ENCODE measurements at places on chromosomes 6 and 20.

DNA sequence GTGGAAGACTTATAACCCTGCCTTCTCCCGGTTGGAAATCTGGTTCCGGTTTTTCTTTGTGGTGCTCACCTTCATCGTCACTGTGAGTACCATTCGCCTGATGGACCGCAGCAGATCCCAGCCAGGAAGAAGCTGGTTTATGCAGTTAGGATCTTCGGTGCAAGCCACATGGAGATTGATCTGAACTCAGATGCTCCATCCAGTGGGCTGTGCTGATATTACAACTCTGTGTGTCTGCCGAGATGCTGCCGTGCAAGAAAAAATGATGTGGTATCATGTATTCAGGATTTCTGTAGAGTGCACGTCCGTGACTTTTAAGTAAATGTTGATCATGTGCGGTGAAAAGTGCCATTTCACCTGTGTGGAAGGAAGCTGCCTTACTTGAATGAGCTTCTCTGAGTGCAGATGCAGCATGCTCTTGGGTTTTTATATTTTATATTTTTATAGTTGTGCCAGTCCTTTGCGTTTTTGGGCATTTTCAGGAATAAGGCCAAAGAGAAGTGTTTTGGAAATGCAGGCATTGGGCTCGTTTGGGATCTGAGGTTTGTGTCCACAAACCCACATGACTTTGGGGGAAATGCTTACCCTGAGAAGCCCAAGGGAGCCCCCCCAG, 39.2 kb downstream of the DYNLT1 start:
- DNase-seq = peak; percentile 74

DNA sequence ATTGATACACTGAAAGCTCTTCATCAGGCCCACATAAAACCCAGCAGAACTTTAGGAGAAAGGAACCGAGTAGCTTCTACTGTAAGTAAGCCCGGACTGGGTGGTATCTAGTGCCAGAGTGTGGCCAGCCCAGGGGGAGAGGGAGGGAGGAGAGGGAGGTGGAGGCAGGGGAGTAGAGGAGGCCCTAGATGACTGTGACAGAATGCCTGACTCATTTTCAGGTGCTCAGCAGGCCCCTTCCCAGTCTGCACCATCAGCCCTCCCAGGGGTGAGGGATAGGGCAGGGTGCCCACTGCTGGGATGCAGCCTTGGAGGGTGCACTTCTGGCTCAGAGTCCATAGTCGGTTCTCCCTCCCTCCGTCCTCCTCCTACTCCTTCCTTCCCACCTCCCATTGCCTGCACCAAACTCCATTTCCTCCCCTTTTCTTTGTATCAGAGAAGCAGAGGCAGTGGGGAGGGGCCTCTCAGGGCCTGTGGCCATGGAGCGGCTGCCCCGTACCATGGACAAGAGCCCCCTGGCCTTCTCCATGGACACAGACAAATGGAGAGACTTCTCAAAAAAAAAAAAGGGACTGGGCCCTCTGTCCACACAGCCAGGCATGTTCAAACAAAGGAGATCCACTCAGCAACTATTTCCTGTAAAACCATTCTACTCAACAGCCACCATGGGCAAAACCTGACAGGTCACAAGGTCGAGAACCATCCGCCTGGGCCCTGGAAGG, 184.9 kb upstream of the SNX9 start:
- DNase-seq = no peak

GRCh38 chr6:97668716-97669115, 385.7 kb upstream of the MMS22L start:
- DNase-seq = no peak

DNA sequence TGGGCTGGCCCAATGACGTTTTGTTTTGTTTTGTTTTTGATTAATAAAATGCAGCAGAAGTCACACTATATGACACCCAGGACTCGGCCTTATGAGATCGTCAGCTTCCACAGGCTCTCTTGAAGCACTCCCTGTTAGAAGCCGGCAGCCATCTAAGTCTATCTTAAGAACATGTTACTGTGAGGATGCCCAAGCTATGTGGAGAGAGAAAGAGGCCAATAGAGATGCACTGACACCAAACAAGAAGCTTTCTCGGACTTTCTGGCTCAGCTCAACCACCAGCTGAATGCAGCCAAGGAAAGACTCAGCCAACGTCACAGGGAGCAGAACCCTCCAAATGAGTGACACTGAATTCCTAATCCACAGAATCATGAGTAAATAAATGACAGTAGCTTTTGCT, 14.0 kb downstream of the SGK1 start:
- no peak for DNase-seq

- DNase-seq = no peak
These were observed 4.5 kb downstream of the DEK start for GRCh38 chr6:18259675-18260447.

DNA sequence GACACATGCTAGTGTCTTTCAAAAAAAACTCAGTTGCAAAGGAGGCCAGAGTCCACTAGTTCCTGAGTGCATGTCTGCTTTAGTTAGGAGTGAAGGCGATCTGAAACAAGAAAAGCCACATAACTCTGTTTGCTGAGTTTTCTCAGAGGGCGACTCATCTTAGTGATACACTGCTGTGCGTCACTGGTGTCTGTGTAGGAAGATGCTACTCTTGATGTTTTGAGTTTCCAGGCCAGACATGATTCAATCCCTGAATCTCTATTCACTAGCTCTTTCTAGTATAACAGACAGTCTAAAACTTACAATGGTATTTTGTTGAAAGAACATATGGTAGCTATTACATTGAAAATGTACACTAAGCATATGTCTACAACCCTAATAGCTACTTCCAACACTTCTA, 60.9 kb downstream of the GFRAL start:
- no peak for DNase-seq

DNA sequence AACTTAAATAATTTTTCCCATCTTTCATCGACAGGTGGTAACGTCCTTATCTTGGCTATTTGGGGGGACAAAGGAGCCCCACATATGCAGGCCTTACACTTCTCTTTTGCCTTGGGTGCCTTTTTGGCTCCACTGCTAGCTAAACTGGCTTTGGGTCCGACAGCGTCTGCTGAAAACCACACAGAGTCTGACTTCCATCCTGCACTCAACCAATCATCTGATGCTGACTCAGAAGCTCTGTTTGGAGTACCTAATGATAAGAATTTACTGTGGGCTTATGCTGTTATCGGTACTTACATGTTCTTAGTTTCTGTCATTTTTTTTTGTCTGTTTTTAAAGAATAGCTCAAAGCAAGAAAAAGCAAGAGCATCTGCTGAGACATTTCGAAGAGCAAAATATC, 178.5 kb downstream of the SLC16A10 start:
- no peak for DNase-seq

GRCh38 chr6:74603322-74604076, 602.4 kb downstream of the COL12A1 start:
- DNase-seq = no peak

DNA sequence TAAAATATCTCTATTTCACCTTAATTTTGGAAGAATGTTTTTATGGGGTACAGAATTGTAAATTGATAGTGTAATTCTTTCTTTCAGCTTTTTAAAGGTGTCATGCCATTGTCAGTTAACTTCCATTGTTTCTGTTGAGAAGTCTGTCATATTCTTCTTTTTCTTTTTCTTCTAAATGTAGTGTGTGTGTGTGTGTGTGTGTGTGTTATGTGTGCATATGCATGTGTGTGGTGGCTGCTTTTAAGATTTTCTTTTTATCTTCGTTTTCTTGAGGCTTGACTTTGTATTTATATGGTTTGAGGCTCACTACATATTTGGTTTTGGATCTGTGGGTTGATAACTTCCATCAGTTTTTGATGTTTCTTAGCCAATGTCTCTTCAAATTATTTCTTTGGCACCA, 176.5 kb downstream of the OGFRL1 start:
- no peak for DNase-seq

- DNase-seq = no peak
These were observed 3.9 kb upstream of the KIAA0408 start for GRCh38 chr6:127463056-127463455.

GRCh38 chr6:137025786-137026730, 18.7 kb downstream of the IL20RA start:
- DNase-seq = no peak

GRCh38 chr6:152068622-152069261, 261.3 kb downstream of the ESR1 start:
- no peak for DNase-seq

- DNase-seq = no peak
These were observed 248.8 kb upstream of the PRND start for GRCh38 chr20:4472906-4473305.

DNA sequence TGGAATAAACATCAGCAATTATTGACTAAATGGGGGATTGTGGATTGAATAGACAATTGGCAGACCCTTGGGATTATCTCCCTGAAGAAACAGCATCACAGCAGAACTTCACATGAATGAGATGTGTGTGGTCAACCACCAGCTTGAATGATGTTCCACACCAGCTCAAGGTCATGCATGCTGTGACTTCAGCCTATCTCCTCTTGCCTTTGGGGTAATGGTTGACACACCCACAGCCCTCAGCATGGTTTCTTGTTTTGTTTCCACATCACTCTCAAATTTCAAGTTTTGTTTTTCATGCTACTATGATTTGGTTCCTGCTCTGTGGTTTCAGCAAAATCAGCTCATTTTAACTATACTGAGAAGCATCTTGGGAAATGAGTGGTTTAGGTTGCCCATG, 94.3 kb downstream of the PAK5 start:
- DNase-seq = no peak

DNA sequence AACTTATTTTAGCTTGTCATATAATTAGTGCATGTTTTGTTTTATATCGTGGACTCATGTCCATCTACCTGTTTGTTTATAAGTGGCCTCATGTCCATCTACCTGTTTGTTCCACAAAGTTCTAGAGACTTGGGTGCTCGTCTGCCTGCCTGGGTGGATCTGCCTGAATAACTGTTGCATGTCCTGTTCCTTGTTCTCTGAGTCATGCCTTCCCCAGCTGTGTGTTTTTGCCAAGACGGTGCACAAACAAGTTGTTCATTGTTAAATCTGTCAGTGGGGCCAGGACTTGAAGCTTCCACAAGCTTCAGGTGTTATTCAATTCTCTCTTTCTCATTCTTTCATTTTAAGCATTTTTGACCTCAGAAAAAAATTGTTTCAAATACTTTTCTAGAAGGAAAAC, 358.0 kb upstream of the CITED2 start:
- no peak for DNase-seq

GRCh38 chr6:39280247-39280731, 33.9 kb downstream of the KCNK17 start:
- DNase-seq = no peak

GRCh38 chr20:16477632-16478031, 95.6 kb downstream of the KIF16B start:
- DNase-seq = no peak

DNA sequence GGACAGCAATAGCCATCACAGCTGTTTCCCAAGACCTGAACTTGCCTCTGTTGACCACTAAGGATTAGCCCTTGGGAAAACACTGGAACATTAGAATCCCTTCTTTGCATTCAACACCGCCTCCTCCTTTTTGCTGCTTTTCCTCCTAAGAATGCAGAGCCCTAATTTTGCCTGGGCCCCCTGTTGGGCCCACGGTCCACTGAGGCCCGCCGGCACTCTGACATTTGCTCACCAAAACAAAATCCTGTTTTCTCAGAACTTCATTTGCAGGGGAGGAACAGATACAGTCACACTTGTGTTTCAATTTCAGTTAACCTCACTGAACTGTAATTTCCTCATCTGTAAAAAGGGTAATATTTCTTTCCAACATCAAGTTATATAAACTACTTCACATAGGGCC, 116.0 kb upstream of the JARID2 start:
- no peak for DNase-seq

DNA sequence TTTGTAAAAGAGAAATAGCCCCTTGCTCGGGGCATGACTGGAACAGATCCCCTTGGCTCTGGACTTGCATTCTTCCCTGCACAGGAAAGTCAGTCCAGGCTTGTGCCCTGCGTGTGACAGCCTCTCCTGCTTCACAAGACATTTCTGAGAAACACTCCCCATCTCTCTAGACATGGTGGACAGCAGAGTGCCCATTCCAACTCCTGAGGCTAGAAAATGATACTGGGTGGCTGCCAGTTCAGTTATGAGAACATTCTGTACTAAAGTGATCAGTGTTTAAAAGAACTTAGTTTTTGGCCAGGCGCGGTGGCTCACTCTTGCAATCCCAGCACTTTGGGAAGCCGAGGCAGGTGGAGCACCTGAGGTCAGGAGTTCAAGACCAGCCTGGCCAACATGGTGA, 41.3 kb downstream of the TGM3 start:
- DNase-seq = no peak

GRCh38 chr6:94144807-94145206, 725.4 kb upstream of the EPHA7 start:
- no peak for DNase-seq

DNA sequence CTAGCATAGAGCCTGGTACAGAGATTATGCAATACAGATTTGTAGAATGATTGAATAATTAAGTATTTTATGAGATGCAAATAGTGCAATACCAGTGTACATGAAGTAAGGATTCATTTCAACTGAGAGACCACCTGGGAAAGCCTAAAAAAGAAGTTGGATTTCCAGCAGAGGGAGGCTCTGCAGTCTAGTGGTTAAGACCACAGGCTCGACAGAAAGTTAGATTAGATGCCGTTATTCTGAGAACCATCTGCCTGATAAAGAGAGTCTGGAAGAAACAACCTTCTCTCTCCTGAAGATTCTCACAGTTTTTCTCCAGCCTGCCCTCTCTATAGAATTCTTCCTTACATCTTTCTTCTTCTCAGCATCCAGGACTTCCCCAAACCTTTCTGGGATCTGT, 13.6 kb upstream of the TNFRSF21 start:
- DNase-seq = no peak

DNA sequence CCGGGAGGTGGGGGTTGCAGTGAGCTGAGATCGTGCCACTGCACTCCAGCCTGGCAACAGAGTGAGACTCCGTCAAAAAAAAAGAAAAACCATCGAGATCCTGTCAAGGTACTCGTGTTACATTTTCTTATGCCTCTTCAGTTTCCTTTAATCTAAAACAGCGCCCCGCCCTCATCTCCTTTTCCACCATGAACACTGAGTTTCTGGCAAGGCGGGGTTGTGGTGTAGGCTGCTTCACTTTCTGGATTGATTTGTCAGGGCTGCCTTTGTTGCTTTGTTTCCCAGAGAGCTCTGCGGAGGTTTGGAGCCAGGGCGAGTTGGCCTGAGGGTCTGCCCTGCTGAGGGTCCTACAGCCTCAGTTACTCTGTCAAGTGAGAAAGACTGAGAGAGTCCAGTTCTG, 8.9 kb downstream of the ITPR3 start:
- no peak for DNase-seq

- no peak for DNase-seq
These were observed 99.7 kb downstream of the EYA2 start for GRCh38 chr20:46994341-46994740.

- no peak for DNase-seq
These were observed 17.6 kb downstream of the RFX6 start for GRCh38 chr6:116894669-116895068.

DNA sequence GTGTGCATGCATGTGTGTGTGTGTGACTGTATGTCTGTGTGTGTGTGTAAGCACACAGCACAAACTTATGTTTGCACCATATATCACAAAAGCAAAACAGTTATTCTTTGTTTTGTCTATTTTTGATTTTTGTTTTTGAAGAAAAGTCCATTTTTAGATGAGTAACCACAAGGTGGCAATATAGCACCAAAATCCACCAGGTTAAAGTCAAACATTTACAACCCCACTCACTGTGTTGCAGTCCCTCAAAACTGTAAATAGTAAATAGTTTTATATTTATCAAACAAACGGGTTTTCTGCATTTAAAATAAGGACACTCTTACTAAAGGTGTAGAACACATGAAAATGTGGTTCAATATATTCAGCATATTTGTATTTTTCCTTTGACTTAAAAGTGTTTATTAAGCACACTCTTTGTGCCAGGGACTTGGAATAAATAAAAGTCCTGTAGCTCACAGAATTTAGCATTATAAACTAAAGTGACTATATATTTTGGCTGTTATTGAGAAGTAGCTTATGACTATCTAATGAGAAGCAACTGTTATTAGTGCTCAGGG, 118.5 kb downstream of the GFRAL start:
- no peak for DNase-seq
